Adrenal gland (tissue), 19 donors: ENCODE measurements at places on chromosomes 12 and 14. TPM values are rescaled to one million over a fixed set of nuclear protein-coding genes. Genes with fewer than 3 reads are reported as not detected.

RNF31 gene
- total RNA-seq: 47.3 TPM

C12orf50 gene
- 1.1 TPM for total RNA-seq

HPD gene
- total RNA-seq: 1.6 TPM

TAS2R8 gene
- 0.21 TPM for total RNA-seq

ANKRD33 gene
- total RNA-seq: not detected

RIN3 gene
- 34.3 TPM for total RNA-seq

PRIM1 gene
- 4.0 TPM for total RNA-seq

CLEC6A gene
- total RNA-seq: not detected

GPRC5D gene
- not detected for total RNA-seq

SLC7A8 gene
- 23.4 TPM for total RNA-seq

DNAI7 gene
- 0.72 TPM for total RNA-seq

CLEC9A gene
- total RNA-seq: not detected

CLEC2B gene
- total RNA-seq: 7.4 TPM

ZNF384 gene
- 54.1 TPM for total RNA-seq

KRT82 gene
- not detected for total RNA-seq

SLC25A47 gene
- not detected for total RNA-seq

FLRT2 gene
- 3.3 TPM for total RNA-seq

DNA sequence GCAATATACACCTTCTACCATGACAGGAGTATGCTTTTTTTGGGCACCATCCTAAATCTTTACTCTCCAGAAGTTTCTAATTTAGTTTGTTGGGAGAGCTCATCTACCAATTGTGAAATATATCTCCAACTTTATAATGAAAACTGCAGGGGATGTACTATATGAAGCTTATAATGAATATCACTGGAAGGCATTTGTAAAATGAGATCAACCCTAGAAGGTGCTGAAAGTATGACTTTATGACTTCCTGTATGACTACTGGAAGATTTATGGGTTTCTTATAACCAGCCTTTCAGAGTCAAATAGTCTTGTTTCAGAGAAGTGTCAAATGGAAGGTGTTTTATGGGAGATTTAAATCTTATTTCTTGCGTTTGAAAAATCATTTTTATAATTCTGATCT is 122.9 kb downstream of the MYRFL start:
- no peaks in the 10 kb centered on the region for H3K36me3 ChIP-seq
- no peaks in the 10 kb centered on the region for H3K4me1 ChIP-seq
- no peak overlapping the region for H3K27ac ChIP-seq
- no peak overlapping the region for H3K4me3 ChIP-seq
- no peaks in the 10 kb centered on the region for H3K27me3 ChIP-seq

- no peaks in the 10 kb centered on the region for H3K4me1 ChIP-seq
- no peak overlapping the region for H3K27ac ChIP-seq
- no peak for DNase-seq
- H3K36me3 ChIP-seq: no peaks in the 10 kb centered on the region
Observed at GRCh38 chr14:66772146-66772545, 264.2 kb downstream of the GPHN start.

DNA sequence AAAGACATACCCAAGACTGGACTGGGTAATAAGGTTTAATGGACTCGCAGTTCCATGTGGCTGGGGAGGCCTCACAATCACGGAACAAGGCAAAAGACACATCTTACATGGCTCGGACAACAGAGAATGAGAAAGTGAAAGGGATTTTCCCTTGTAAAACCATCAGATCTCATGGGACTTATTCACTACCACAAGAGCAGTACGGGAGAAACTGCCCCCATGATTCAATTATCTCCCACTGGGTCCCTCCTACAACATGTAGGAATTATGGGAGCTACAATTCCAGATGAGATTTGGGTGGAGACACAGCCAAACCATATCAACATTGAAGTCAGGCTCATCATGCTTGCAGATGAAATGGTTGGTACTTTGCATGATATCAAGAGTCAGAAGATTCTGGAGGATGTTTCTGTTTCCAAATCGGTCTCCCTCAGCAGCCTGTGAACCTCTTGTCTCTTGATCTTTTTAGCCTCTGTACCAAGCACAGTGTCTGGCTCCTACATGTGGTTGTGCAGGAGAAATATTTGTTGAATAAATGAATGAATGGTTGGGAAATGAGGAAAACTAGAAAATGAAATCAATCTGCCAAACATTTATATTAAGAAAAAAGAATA is 98.6 kb downstream of the VRK1 start:
- H3K4me3 ChIP-seq: no peak overlapping the region
- no peaks in the 10 kb centered on the region for H3K27me3 ChIP-seq
- no peak for DNase-seq
- no peak overlapping the region for H3K27ac ChIP-seq
- no peaks in the 10 kb centered on the region for H3K4me1 ChIP-seq
- H3K36me3 ChIP-seq: no peaks in the 10 kb centered on the region

GRCh38 chr12:24888813-24889212 is 60.1 kb downstream of the BCAT1 start:
- no peak overlapping the region for H3K4me3 ChIP-seq
- no peaks in the 10 kb centered on the region for H3K4me1 ChIP-seq
- no peak overlapping the region for H3K27ac ChIP-seq
- no peaks in the 10 kb centered on the region for H3K27me3 ChIP-seq
- no peak for DNase-seq

DNA sequence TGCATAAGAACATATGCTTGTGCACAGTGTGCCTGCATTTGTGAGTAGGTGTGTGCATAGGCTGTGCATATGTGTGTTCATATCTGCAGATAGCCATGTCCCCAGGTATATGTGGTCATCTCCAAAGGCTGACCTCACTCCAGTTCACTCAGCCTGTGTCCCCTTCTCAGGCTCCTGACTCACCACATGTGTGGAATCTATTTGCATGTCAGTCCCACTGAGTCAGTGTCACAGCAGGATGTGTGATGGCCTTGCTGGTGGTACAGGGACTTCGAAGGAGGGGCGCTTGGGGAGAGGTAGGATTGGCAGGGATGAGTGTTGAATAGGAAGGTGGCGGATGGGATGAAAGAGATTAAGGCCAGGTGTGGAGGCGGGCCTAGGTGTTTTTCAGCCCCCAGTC is 35.5 kb downstream of the KRT80 start:
- no peak overlapping the region for H3K27ac ChIP-seq
- no peak overlapping the region for H3K4me3 ChIP-seq
- no peaks in the 10 kb centered on the region for H3K27me3 ChIP-seq
- H3K36me3 ChIP-seq: no peaks in the 10 kb centered on the region

GRCh38 chr12:112908548-112908947 is 1.8 kb downstream of the OAS1 start:
- no peak for DNase-seq
- H3K4me3 ChIP-seq: no peak overlapping the region
- no peaks in the 10 kb centered on the region for H3K36me3 ChIP-seq

DNA sequence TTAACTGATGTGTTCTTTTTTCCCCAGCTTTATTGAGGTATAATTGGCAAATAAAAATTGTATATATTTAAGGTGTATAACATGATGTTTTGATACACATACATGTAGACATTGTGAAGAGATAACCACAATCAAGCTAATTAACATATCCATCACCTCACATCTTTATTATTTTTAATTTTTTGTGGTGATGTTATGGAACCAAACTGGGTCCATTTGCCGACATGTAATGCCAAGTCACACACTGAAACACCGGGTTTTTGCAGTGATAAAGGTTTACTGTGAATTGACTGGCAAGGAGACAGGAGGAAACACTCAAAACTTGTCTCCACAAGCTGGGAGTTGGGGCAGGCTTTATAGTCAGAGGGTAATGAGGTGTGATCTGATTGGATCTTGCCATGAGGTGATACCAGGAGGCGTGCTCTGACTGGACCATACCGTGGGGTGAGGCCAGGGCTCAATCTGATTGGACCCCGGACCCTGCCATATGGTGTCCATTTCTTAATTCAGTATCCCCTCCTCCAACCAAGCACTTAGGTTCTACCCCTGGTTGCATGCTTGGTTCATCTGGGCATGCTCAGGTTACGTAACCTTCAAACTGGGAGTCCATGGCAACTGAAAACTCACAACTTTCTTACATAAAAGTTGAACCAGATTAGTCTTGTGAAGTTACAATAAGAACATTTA is 11.8 kb upstream of the WSCD2 start:
- no peaks in the 10 kb centered on the region for H3K4me1 ChIP-seq
- H3K27ac ChIP-seq: no peak overlapping the region
- peaks cover 7% of the 10 kb centered on the region for H3K27me3 ChIP-seq
- H3K36me3 ChIP-seq: no peaks in the 10 kb centered on the region
- DNase-seq: no peak

GRCh38 chr12:102427543-102427941 is 52.8 kb downstream of the IGF1 start:
- H3K36me3 ChIP-seq: no peaks in the 10 kb centered on the region
- H3K27ac ChIP-seq: no peak overlapping the region
- H3K4me1 ChIP-seq: no peaks in the 10 kb centered on the region
- DNase-seq: no peak

DNA sequence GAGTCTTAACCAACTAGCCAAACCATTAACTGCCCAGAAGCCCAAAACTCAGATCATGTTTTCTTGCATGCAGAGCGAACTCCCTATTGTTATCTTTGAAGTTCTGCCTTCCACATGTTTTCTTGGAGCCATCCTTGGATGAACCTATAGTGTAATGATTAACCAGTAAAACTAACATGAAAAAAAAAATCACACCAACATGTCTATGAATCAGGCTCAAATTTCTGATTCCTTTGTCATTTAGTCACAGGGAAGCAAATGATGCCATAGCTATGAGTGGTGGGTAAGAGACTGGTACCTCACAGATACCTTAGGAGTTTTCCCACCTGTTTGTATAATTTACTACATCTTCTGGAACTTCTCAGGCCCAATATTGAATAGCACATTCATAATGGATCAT is 70.7 kb downstream of the PTPRO start:
- H3K27ac ChIP-seq: no peak overlapping the region
- no peak for DNase-seq
- H3K4me1 ChIP-seq: no peaks in the 10 kb centered on the region
- no peaks in the 10 kb centered on the region for H3K27me3 ChIP-seq

DNA sequence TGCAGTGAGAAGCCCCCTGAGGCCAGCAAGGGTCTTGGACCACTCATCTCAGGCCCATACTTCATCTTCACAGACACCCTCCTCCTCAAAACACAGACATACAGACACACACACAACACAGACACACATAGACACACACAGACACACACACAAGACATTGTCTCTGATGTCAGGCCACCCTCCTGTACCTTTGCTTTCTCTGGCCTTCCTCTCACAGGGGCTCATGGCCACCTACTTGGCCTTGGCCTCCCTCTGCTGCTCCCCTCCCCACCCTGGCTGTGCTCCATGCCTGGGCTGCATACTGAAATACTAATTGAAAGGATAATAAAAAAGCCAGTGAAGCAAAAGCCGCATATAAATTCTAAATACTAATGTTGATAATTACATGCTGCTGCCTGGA is 1.6 kb upstream of the SYNDIG1L start:
- H3K4me3 ChIP-seq: no peak overlapping the region
- no peaks in the 10 kb centered on the region for H3K4me1 ChIP-seq
- no peak for DNase-seq
- H3K27me3 ChIP-seq: peaks cover 3% of the 10 kb centered on the region
- no peaks in the 10 kb centered on the region for H3K36me3 ChIP-seq
- no peak overlapping the region for H3K27ac ChIP-seq

GRCh38 chr12:76264611-76265012 is 83.6 kb downstream of the BBS10 start:
- no peaks in the 10 kb centered on the region for H3K27me3 ChIP-seq
- no peak overlapping the region for H3K4me3 ChIP-seq

GRCh38 chr14:104726600-104727451 is 2.8 kb downstream of the ADSS1 start:
- H3K27me3 ChIP-seq: no peaks in the 10 kb centered on the region
- no peak overlapping the region for H3K4me3 ChIP-seq
- H3K4me1 ChIP-seq: peaks cover 26% of the 10 kb centered on the region
- H3K36me3 ChIP-seq: no peaks in the 10 kb centered on the region
- DNase-seq: no peak

DNA sequence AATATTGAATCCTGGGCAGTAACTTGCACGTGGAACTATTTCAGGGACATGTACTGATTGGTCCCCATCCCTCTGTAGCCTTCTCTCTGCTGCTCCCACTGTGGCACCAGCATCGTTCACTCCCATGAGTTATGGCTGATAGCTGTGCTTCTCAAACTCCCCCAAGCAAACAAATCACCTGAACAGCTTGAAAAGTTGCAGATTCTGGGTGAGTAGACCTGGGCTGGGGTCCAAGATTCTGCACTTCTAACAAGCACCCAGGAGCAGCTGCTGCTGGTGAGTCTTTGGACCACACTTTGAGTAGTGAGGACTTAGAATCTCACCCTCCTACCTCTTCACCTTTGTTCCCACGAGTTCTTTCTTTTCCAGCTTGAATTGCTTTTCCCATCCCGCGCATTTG is 49.4 kb upstream of the ZFP36L1 start:
- H3K27ac ChIP-seq: no peak overlapping the region
- H3K27me3 ChIP-seq: no peaks in the 10 kb centered on the region
- no peaks in the 10 kb centered on the region for H3K4me1 ChIP-seq
- no peaks in the 10 kb centered on the region for H3K36me3 ChIP-seq
- H3K4me3 ChIP-seq: no peak overlapping the region

- DNase-seq: peak; percentile 94
- no peaks in the 10 kb centered on the region for H3K36me3 ChIP-seq
- no peak overlapping the region for H3K4me3 ChIP-seq
Observed at GRCh38 chr12:121128908-121129810, 3.5 kb upstream of the P2RX7 start.

DNA sequence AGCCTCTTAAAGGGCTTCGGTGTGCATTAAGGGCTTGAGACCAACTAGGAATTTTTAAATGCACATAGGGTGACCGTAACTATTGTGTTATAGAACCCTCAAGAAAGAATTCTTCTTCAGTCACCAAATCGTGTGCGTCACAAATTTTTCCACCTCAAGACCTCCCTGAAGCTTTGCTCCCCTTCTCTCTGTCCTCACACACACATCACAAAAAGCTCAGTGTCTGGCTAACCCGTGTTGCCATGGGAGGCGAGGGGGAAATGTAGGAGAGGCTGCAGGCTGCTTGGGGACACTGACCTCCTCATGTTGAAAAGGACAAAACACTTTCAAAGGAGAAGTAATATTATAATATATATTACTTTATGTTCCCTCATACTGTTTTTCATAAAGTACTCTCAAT is 10.6 kb downstream of the SSPN start:
- no peak for DNase-seq
- no peaks in the 10 kb centered on the region for H3K36me3 ChIP-seq
- no peaks in the 10 kb centered on the region for H3K4me1 ChIP-seq
- no peak overlapping the region for H3K27ac ChIP-seq
- no peak overlapping the region for H3K4me3 ChIP-seq

- no peaks in the 10 kb centered on the region for H3K4me1 ChIP-seq
- H3K27me3 ChIP-seq: no peaks in the 10 kb centered on the region
- H3K36me3 ChIP-seq: no peaks in the 10 kb centered on the region
- no peak overlapping the region for H3K27ac ChIP-seq
- H3K4me3 ChIP-seq: no peak overlapping the region
- DNase-seq: no peak
Observed at GRCh38 chr12:19970116-19970515, 398.2 kb upstream of the PDE3A start.
